ENCODE measurements at places on chromosomes 7 and 10.

- DNase-seq: no peak
These were observed 139.3 kb upstream of the TCF7L2 start for GRCh38 chr10:112810711-112811151.

- DNase-seq: no peak
These were observed 176.5 kb downstream of the TCF7L2 start for GRCh38 chr10:113126229-113127201.

DNA sequence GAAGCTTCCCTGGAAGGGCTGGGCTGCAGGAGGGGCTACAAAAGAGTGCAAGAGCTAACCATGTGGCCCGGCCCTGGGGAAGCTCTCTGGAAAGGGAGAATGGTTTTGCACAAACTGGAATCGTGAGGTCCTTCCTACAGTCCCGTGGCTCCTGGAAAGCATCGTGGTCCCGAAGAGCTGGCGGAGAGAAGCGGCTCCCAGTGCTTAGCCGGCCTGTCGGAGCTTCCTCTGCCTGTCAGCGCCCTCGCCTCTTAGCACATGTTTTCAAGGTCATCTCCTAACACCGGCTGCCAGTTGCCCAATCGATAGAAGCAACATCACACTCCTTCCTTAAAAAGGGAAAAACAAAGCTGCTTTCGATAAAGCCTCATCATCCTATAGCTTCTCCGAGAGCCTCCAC is 42.1 kb upstream of the MGMT start:
- DNase-seq: no peak

DNA sequence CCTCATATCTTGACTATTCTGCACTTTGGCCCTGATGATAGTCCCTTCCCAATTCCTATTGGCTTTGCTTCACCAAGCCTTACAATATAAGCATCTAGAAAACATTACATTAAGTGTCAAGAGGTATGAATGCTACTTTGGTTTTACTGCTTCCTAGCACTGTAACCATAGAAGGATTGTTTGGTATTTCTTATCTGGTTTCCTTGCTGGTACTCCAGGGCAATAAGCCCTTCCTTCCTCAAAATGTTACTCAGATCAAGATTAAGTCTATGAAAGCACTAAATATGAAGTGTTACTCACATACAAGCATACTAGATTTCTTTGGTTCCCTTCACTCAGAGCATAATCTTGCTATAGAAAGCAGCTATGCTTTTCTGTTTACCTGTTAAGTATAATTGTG is 492.5 kb downstream of the ETV1 start:
- no peak for DNase-seq

DNA sequence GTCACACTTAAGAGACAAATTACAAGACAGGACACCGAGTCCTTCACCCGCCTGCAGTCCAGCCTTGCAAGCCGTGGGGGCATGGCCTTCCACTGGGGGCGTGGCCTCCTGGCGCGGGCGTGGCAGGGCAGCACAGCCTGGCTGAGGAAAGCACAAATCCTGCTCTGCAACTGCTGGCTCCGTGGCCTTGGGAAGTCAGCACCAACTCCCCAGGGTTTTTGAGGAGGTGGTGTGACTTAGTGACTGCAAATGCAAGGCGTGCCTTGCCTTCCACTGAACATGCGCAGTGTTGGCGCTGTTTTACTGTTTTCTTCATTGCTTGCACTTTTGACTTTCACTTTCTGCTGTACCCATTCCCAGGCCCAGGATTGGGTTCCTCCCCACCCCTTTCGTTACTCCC is 12.9 kb upstream of the BMS1 start:
- peak; percentile 50 for DNase-seq

DNA sequence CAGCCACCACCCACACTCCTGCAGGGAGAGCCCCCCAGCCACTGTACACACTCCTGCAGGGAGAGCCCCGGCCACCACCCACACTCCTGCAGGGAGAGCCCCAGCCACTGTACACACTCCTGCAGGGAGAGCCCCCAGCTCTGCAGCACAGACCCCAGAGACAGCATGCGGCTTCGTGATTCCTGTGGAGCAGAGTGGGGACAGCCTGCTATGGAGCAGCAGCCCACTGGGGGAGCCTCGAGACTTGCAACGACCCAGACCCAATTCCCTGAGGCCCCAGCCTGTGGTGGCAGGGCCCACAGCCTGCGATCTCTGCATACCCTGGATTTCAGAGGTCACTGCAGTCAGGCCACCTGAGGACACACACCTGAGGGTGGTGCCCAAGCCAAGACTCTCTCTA is 523.1 kb downstream of the DNAJB6 start:
- DNase-seq: no peak

DNA sequence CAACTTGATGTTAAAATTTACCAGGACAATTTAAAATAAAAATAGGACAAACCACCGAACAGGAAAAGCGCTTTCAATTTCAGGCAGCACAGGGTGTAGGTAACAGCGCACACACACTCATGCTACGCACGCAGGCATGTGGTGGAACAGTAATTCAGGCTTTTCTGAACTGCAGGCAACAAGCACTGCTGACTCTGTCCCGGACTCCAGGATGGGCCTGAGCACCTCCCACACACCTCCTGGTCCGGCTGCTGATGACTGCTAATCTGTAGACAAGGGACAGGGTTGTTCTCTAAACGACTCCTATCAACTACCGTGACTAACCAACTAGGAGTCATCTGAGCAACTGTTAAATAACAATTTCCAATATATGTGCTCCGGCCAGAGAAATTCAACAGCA is 192.6 kb upstream of the FRMD4A start:
- DNase-seq: no peak

DNA sequence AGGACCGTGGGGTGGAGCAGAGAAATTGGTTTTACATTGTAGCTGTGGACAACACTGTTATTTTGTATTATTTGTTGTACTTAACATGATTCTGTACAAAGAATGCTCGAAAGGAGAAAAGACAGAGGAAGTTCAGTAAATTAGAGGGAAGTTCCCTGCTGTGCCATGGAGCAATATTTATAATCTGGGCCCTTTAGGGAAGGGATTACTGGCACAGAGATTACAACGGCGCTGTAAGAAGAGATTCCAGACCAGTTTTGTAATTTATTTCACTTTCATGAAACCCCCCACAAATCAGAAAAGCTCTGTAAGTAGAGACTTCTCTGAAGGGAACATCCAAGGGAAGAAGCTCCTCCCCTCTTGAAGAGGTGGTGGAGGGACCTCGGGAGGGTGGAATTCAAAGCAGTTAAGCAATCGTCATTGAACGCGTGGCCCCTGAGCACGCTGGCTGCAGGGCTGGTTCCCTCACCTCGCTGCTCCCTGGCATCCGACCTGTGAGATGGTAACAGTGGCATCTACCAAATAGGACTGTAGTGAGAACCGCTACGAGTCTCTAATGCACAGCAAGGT is 113.5 kb downstream of the KLF6 start:
- no peak for DNase-seq

GRCh38 chr10:47299611-47300428 is at the start of gene GDF10:
TSS of gene GDF10 (plus strand) at chr10:47300197. CDS start at chr10:47300652, 455 bp downstream.
- DNase-seq: no peak

GRCh38 chr10:15045380-15045779 is 1.6 kb downstream of the OLAH start:
- no peak for DNase-seq

- DNase-seq: no peak
These were observed 43.6 kb upstream of the TNPO3 start for GRCh38 chr7:129098409-129099084.

DNA sequence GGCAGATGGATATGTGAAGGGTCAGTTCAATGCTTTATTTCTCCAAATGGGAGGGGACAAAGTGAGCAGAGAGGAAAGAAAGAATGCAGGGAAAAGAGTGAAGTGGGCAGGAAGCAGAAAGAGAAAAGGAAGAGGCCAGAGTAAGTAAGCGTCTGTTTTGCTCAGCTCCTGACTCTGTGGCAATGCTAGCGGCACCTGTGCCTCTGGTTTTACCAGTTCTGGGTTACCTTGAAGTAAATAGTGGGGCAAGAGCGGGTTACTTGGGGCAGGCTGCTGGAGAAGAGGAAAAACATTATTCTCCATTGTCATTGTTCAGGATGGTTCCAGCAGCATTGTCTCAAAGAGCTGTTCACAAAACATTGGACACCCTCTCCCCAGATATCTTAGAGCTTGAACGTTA is 1.9 kb downstream of the TAS2R40 start:
- no peak for DNase-seq

GRCh38 chr7:55250313-55250712 is 114.8 kb upstream of the LANCL2 start:
- peak; percentile 80 for DNase-seq

- DNase-seq: peak; percentile 86
These were observed 616.4 kb upstream of the MGMT start for GRCh38 chr10:128850647-128851046.

DNA sequence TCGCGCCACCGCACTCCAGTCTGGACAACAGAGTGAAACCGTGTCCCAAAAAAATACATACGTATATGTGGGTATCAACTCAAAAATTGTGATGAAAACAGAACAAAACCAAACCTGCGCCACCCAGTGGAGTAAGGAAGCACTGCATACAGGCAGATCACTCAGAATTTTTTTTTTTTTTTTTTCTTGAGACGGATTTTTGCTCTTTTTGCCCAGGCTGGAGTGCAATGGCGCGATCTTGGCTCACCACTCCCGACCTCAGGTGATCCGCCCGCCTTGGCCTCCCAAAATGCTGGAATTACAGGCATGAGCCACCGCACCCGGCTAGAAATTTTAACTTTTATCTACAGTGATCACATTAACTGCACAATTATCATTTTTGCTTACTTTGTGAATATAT is 9.1 kb upstream of the TMEM236 start:
- DNase-seq: peak; percentile 91

DNA sequence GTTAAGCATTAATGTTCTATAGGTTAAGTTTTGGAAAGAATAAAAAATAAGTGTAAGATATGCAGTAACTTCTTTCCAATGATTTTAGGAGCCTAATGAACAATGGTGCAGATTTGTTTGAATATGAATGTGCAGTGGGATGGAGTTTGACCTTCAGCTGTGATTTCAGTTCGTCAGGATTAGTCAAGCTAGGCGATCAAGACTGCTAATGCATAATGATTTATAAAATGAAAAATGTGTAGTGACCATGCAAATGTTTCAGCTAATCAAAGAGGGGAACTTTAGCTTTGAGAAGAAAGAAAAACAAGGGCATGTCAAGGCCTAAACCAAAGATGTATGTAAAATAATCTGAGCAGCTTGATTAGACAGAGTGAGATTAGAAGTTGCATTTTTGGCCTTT is 208.5 kb downstream of the FOXP2 start:
- DNase-seq: no peak

- DNase-seq: no peak
These were observed 247.8 kb upstream of the SMIM30 start for GRCh38 chr7:113366122-113366521.

DNA sequence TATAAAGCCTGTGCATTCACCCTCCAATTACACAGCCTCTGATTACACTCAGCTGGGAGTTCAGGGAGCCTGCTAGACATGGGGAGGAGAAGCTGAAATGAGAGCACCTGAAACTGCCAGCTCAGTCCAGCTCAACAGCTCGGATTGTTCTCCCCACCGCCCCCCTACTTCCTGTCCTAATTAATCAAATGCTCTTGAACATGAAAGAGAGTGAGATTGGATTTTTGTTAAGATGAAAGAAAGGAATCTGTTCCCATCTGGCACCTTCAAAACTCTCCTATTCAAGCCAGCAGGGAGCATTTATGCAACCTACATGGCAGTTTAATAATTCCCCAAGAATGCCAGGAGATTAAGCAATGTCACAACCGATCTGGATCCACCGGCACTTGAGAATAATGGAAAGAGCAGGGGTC is 98.0 kb downstream of the NPSR1 start:
- no peak for DNase-seq

- DNase-seq: no peak
These were observed 1.9 kb upstream of the PAX4 start for GRCh38 chr7:127619681-127620405.

DNA sequence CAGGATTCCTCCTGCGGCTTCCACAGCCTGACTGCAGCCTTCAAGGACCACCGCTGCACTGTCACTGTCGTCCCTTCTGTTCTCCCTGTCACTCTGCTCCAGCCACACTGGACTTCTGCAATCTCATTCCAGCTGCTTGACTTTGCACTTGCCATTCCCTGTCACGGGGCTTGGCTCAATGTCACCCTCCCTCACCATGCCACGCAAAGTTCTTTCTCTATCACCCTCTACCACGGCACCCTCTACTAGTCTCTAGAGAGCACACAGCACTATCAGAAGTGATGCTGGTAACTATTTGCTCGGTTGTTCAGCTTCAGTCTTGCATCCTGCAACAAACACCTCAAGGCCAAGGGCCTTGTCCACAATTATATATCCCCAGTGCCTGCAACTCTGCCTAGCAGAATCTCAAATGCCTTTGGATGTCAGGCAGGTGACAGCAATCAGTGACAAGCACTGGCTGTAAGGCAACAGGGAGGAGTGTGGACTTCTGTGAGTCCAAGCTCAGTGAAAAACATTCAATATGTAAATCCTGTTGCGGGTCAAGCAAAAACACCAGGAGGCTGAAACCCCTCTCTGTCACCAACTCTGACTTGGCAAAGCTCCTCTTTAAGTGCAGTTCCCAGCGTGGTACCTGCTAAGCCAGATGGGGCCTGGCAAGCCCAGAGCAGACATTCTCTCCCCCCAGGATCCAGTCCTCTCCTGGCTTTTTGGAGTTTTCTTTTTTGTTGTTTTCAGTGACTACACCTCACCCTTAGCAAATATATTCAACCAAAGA is 259.9 kb downstream of the FGFR2 start:
- peak; percentile 77 for DNase-seq

DNA sequence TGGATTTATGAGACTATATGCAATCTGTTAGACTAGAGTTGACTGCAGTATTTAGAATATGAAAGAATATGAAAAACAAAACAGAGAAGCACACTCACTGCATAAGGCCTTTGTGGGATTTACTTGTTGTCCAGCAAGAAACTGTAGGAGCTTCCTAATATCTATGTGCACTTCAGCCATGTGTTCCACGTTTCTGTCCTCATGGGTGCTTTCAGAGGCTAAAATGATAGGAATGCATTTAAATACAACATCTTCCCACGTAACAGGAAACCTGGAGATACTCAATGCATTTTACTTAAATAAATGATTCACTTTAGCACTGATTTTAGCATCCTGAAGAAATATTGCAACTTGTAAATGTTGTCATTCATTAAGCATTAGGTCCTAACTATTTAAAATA is 11.7 kb downstream of the HUS1 start:
- DNase-seq: no peak

- DNase-seq: no peak
These were observed 59.7 kb downstream of the ZNF467 start for GRCh38 chr7:149713731-149714068.

GRCh38 chr7:151058781-151059366 is 515 bp upstream of the SLC4A2 start:
- DNase-seq: no peak

DNA sequence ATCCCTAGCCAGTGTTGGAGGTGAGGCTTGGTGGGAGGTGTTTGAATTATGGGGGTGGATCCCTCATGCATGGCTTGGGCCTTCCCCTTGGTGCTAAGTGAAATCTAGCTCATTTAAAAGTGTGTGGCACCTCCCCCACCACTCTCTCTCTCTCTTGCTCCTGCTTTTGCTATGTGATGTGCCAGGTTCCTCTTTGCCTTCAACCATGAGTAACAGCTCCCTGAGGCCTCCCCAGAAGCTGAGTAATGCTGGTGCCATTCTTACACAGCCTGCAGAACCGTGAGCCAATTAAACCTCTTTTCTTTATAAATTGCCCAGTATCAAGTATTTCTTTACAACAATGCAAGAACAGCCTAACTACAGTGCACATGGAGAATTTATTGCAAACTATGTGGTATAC is 188.8 kb upstream of the POT1 start:
- no peak for DNase-seq

GRCh38 chr10:122257041-122257440 is 14.1 kb upstream of the BTBD16 start:
- DNase-seq: no peak

GRCh38 chr7:129401228-129401966 is 32.8 kb upstream of the STRIP2 start:
- no peak for DNase-seq

Measured in esophagus muscularis mucosa (tissue), 4 donors.